ENCODE measurements at places on chromosomes 6 and 20.

DNA sequence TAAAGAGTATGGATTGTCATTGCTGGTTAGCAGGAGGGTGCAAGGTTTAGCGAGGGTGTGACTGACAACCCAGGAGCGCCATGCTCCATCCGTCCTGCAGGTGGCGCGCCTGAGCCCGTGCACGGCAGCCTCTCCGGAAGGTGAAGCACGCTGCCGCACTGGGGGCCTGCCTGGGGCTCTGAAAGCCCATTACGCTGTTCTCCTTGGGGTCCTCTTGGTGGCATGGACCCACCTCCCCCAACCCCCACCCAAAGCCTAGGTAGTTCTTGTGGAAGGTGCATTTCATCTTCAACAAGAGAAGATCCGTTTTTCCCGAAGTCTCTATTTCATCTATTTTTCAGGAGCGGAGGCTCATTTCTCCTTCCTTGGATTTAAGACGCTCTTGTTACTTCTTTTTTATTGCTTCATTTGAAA is 197.4 kb upstream of the KCNG1 start:
- DNase-seq: peak; percentile 49

DNA sequence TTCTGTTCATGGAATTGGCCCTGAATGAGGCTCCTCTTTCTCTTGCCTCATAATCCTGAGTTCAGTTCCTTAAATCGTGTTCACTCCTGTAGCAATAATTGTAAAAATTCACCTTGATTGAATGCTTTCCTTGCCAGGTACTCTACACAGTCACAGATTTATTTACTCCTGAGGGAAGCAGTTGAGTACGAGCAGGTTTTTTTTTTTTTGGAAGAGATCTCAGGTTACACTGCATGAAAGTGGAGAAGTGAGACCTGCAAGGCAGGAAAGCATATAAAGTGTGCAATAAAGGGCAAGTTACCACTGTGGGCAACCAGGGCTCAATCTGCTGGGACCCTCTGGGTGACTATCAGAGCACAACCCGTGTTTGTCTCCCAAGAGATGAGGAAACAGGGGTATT is 93.0 kb upstream of the DOK5 start:
- DNase-seq: no peak

DNA sequence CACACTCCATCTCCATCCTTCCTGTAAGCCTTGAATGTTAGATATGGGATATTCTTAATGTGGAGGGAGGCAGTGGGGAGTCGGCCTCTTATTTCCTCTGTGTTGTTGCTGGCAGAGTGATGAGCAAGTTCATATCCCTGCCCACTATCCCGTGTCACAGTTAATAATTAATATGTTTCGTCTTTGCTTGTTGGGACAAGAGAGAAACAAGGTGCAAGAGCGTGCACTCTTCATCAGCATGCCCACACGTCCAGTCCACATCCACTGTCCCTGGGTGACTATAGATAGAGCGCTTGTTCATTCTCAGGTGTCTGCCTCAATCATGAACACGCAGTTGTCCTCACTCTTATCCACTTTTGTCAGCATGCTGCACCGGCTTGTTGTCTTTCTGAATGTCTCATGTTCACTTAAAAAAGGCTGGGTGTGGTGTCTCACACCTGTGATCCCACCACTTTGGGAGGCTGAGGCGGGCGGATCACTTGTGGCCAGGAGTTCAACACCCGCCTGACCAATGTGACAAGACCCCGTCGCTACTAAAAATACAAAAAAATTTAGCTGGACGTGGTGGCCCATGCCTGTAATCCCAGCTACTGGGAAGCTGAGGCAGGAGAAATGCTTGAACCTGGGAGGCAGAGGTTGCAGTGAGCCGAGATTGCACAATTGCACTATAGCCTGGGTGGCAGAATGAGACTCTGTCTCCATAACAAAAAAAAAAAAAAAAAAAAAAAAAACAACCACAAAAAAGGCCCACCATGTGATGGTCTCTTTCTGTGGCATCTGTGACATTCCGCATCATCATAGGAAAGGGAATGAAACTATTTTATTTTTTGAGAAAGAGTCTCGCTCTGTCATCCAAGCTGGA is 34.2 kb downstream of the PPP1R3G start:
- DNase-seq: no peak

- no peak for DNase-seq
These were observed 175.4 kb upstream of the KCNQ5 start for GRCh38 chr6:72446430-72446829.

- no peak for DNase-seq
These were observed 158.2 kb upstream of the SUPT3H start for GRCh38 chr6:45535933-45536332.

GRCh38 chr6:13725052-13725451 is 13.4 kb upstream of the RANBP9 start:
- no peak for DNase-seq

- DNase-seq: no peak
These were observed 740.5 kb downstream of the CBLN4 start for GRCh38 chr20:55264703-55265239.

- no peak for DNase-seq
These were observed 16.1 kb upstream of the LMBRD1 start for GRCh38 chr6:69812746-69813427.

DNA sequence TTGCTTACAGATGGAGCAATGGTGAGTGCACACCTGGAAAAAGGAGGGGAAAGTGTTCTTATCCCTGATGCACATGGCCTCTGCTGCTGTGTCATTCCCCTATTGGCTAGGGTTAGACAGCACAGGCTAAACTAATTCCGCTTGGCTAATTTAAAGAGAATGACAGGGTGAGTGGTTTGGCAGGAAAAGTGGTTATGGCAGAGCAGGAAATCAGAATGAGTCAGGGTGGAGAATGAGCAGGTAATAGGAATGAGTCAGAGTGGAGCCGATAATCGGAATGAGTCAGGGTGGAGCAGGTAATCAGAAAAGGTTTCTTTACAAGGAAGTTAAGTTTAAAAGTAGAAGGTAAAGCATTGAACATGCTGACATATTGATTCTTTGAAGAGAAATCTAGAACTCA is 355.5 kb upstream of the HTR1E start:
- no peak for DNase-seq

DNA sequence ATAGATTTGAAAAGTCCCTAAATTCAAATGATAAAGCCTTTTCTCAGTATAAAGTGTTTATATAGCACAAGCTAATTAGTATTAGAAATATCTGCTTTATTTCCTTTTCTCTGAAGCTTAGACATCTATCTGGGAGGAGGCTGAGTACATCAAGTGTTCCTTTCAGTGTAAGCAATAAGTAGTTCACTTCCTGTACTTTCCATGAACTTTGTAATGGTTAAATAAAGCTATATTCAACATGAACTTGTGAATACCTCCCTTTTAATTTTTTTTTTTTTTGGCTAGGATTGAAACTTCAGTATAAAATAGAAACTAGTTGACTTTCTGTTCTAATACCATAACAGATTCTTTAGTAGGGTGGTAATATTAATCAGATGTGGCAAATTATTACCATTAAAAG is 190.9 kb downstream of the CENPW start:
- no peak for DNase-seq

GRCh38 chr6:116363759-116364158 is 7.0 kb upstream of the DSE start:
- peak; percentile 83 for DNase-seq

GRCh38 chr6:54992789-54993188 is 146.2 kb downstream of the FAM83B start:
- DNase-seq: peak; percentile 2

- no peak for DNase-seq
These were observed 594.0 kb upstream of the JAG1 start for GRCh38 chr20:11267762-11268335.

GRCh38 chr6:135062735-135063134 is 8.1 kb upstream of the HBS1L start:
- DNase-seq: no peak

- DNase-seq: no peak
These were observed 233.7 kb downstream of the THBS2 start for GRCh38 chr6:169019727-169020491.

GRCh38 chr6:43420012-43420709 is 7.2 kb upstream of the ABCC10 start:
- no peak for DNase-seq

- no peak for DNase-seq
These were observed 312.6 kb downstream of the ALDH8A1 start for GRCh38 chr6:134637282-134637681.

GRCh38 chr6:148316308-148316707 is 26.3 kb upstream of the SASH1 start:
- DNase-seq: no peak

DNA sequence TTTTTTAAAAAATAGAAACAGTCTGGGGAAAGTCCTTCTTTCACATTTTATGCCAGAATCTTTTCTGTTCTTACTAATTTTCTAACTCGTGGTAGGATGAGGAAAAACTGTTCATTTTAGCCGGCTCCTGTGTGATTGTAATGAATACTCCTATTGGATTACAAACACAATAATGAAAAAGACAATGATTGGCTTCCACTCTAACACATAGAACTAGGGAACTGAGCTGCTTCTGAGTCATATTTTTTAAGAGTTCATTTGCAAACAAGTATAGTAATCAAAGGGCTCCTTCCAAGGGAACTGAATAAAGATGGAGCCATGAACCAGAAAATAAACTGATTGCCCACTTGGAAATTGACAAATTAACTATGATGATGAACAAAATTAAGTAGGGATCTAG is 265.3 kb upstream of the TCF21 start:
- no peak for DNase-seq

- no peak for DNase-seq
These were observed 117.1 kb upstream of the PRND start for GRCh38 chr20:4604580-4604979.

DNA sequence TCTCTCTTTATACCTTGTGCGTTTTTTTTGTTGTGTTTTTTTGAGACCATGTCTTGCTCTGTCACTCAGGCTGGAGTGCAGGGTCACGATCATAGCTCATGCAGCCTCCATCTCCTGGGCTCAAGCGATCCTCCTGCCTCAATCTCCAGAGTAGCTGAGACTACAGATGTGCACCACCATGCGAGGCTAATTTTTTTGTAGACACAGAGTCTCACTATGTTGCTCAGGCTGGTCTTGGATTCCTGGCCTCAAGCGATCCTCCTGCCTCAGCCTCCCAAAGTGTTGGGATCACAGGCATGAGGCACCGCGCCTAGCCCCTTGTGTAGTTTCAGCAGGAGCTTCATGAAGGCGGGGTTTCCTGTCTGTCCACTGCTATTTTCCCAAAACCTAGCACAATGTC is 27.3 kb downstream of the PDRG1 start:
- no peak for DNase-seq

DNA sequence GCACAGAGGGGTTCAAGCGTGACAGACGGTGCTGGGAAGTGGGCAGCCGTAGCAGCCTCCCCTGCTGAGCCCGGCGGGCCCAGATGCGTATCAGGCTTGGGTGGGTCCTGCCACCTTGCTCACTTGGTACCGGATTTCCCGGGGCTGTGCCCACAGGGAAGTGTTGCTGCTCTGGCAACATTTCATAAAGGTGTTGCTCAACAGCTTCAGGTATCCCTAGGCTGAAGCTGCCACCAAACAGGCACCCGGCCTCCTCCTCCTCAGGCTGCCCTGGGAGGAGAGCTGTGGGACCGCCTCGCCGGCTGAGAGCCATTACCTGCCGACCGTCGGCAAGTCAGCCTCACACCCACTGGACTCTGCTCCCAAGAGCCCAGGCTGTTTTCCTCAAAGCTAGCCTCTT is 11.5 kb downstream of the PSMG4 start:
- no peak for DNase-seq

DNA sequence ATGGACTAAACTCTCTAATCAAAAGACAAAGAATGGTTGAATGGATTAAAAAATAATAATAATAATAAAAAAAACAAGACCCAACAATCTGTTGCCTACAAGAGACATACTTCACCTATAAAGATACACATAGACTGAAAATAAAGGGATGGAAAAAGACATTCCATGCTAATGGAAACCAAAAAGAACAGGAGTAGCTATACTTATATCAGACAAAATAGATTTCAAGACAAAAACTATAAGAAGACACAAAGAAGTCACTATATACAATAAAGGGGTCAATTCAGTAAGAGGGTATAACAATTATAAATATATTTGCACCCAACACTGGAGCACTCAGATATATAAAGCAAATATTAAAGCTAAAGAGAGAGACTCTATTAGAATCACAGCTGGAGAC is 106.7 kb downstream of the BTBD9 start:
- no peak for DNase-seq

- no peak for DNase-seq
These were observed 270.1 kb downstream of the TFAP2A start for GRCh38 chr6:10144772-10145171.

- DNase-seq: peak; percentile 93
These were observed 292.7 kb downstream of the ESR1 start for GRCh38 chr6:152100183-152100618.

- DNase-seq: no peak
These were observed 9.9 kb upstream of the FAM50B start for GRCh38 chr6:3838992-3839867.

GRCh38 chr6:11819486-11819885 is 40.9 kb upstream of the ADTRP start:
- no peak for DNase-seq

- DNase-seq: peak; percentile 40
These were observed 19.2 kb upstream of the RIPOR3 start for GRCh38 chr20:50710492-50711063.

- no peak for DNase-seq
These were observed 68.4 kb downstream of the RREB1 start for GRCh38 chr6:7176208-7176607.

- DNase-seq: no peak
These were observed 15.5 kb upstream of the CCND3 start for GRCh38 chr6:41957117-41957516.

DNA sequence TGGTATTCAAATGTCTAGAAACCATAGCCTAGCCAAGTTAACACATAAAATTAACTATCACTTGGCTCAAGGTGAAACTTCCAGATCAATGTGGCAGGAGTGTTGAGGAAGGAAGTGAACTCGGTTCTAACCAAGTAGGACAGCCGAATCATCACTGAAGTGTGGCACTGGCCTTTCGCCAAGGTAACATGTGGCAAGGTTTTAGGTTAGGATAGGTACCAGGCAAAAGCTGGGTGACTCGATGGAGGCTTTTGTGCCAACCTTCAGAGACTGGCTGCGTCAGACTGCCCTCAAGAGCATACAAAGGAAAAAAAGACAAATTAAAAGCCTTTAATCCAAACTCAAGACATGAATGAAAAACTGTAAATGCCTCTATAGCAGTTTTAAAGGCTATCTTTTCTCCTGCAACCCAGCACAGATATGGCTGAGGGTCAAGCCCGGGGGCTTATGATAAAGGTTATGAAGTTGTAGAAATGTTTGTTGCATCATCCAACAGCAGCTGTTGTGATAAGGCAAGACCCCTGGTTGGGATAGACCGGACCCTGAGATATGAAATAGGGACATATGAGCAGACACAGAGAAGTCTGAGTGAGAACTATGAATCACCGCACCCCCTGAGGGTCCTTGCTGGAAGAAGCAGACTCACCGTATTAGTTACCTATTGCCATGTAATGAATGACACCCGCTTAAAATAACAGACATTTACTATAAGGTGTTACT is 11.9 kb downstream of the PSMB9 start:
- no peak for DNase-seq

DNA sequence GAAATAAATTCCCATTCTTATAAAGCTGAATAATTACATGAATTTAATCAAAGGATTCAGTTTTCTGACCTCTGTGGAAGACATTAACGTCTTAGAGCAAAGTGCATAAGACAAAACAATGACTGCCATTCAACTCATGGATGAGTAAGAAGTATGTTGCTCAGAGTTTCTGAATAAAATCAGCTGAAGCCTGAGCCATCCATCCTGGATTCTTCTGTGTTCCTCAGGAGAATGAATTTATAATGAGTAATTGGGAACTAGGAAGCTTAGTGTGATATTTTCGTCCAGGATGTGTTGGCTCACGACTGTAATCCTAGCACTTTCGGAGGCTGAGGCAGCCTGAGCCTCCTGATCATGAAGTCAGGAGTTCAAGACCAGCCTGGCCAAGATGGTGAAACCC is 62.8 kb downstream of the PERP start:
- DNase-seq: no peak

Data from suppressor macrophage treated with lipopolysaccharide for 4 hours (primary cell).